ENCODE measurements at places on chromosomes 1 and 21. TPM values are rescaled to one million over a fixed set of nuclear protein-coding genes. Genes with fewer than 3 reads are reported as not detected.

The OPRD1 gene
- not detected for total RNA-seq

- peak; percentile 41 for DNase-seq
These were observed 138.1 kb upstream of the HMCN1 start for GRCh38 chr1:185595835-185596667.

DNA sequence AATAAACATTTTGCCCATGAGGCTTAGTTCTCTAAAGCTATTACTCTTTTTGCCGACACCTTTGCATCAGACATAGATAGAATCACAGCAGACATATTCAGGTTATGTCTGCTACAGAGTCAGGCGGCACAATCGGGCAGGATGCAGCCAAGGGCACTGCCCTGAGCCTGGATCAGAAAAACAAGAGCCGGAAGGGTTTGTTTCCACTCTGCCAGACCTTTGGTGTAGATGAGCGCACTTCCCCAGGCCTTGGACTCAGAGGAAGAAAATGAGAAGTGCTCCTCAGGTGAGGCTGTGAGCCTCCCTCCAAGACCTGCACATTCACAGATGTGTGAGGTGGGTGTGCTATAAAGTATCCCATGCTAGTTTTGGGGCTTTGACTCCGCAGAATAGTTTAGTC, 43.7 kb downstream of the GNG12 start:
- no peak for DNase-seq

GRCh38 chr1:164716992-164717703, 158.2 kb downstream of the PBX1 start:
- DNase-seq = no peak

GRCh38 chr1:27071049-27071416, 58.4 kb upstream of the TENT5B start:
- DNase-seq = peak; percentile 43
